GM10248 (cell line): ENCODE measurements at places on chromosomes 4 and X.
A peak's percentile ranks its signal among the peaks of the same experiment; 100 is the strongest.

DNA sequence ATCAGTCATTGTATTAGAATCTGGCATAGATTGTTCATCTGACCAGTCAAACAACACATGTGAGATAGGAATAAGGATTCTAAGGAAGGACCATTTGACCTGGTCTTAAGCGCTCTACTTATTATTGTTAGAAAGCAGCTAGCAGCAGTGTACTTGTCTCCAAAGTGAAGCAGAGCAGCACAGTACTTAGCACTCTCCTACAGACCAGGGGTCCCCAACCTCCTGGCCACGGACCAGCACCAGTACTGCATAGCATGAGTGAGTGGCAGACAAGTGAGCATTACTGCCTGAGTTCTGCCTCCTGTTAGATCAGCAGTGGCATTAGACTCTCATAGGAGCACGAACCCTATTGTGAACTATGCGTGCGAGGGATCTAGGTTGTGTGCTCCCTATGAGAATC lies 135.9 kb upstream of the SPRY1 start:
- no peak for DNase-seq

DNA sequence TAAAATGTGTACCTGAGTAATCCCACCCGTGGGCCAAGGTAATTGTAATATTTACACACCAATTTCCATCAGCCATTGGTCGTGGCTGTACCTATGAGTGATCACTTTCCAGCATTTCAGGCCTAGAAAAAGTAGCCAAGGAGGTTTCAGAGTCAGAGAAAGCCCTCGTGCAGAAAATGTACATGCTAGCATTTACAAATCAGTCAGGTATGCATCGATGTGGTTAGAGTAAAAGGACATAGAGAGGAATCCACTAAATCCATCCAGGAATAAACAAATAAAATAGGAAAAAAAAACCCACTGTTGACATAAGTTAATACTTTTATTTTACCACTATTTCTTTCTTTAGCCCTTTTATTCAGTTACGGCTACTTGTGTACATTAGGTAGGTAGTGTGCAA lies 256.8 kb downstream of the TRIML1 start:
- DNase-seq: no peak

GRCh38 chrX:124963717-124964116 lies 356.0 kb upstream of the TEX13C start:
- no peak for DNase-seq

- DNase-seq: peak; percentile 16
These were observed 256.3 kb downstream of the CENPC start for GRCh38 chr4:67288964-67289363.

GRCh38 chrX:102560423-102561068 lies 38.8 kb upstream of the ARMCX5 start:
- no peak for DNase-seq

GRCh38 chrX:1592470-1593142 lies 1.2 kb downstream of the AKAP17A start:
- DNase-seq: peak; percentile 72

GRCh38 chr4:123976285-123976684 lies 579.7 kb downstream of the SPRY1 start:
- DNase-seq: no peak

DNA sequence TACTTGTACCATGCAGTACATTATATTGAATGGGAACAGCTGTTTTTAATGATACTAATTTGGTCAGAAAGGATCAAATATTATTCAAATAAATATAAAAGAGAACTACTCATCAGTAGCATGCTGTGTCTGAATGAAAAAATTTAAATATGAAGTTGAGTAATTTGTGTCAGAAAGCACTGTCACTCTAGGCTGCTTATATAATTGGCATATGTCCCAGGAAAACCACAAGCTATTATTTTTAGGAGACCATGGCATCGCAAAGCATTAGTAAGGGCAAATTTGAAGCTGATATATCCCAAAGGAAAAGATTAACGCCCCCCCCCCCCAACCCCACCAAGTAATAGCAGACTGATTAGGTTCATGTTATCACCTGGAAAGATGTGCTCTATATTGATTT lies 388.5 kb upstream of the SPANXN4 start:
- DNase-seq: no peak

DNA sequence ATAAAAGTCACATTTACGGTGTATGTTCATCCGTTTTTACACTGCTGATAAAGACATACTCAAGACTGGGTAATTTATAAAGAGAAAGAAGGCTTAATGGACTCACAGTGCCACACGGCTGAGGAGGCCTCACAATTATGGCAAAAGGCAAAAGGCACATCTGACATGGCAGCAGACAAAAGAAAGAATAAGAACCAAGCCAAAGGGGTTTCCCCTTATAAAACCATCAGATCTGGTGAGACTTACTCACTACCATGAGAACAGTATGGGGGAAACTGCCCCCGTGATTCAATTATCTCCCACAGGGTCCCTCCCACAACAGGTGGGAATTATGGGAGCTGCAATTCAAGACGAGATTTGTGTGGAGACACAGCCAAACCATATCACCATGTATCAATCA lies 7.3 kb upstream of the GUCY1B1 start:
- DNase-seq: no peak

GRCh38 chr4:147103403-147103946 lies 157.8 kb upstream of the TTC29 start:
- DNase-seq: no peak

DNA sequence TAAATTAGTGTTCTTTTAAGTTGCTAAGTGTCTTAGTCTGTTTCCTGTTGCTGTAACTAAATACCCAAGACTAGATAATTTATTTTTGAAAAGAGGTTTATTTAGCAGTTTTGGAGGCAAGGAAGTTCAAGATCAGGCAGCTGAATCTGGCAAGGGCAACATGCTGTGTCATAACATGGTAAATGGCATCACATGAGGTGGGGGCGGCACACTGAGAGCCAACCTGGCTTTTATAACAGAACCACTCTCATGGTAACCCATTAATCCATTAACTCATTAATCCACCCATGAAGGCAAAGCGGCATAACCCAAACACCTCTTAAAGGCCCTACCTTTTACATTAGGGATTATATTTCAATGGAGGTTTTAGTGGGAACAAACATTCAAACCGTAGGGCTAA lies 182.2 kb upstream of the GATB start:
- no peak for DNase-seq

DNA sequence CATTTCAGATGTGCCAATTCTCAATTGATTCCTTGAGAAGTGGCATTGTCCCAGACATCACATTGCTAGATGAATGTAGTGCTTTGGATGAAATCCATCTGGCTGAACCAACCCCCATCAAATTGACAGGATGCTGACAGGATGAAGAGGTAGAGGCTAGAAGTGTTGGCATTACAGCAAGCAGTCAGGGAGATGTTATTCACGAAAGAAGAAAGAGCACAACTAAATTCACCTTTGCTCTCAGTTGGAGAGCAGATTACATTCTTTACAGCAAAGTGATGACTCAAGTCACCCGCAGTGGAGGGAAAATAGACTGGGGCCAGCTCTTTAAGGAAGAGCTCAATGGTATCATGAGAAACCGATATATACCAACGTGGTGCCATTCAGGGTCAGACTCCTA lies 259.6 kb downstream of the C4orf33 start:
- DNase-seq: no peak

DNA sequence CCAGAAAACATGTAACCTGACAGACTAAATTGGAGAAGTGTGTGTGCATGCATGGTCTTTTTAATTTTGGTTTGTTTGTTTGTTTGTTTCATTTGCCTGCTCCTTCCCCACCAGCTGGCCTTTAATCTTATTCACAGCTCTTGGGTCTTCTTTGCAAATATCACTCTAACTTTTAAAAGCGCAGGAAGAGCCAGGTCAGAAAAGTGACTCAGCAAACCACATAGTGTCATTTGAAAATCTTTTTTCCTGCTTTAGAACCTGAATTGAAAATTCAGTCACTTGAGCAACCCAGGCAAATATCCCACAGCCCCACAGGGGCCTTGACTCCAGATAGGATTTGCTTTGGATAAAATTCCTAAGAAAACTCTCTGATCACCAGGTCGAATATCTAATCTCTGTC lies 4.6 kb downstream of the TMEM255A start:
- no peak for DNase-seq

GRCh38 chrX:1425381-1425780 lies 27.3 kb downstream of the ASMTL start:
- DNase-seq: no peak

DNA sequence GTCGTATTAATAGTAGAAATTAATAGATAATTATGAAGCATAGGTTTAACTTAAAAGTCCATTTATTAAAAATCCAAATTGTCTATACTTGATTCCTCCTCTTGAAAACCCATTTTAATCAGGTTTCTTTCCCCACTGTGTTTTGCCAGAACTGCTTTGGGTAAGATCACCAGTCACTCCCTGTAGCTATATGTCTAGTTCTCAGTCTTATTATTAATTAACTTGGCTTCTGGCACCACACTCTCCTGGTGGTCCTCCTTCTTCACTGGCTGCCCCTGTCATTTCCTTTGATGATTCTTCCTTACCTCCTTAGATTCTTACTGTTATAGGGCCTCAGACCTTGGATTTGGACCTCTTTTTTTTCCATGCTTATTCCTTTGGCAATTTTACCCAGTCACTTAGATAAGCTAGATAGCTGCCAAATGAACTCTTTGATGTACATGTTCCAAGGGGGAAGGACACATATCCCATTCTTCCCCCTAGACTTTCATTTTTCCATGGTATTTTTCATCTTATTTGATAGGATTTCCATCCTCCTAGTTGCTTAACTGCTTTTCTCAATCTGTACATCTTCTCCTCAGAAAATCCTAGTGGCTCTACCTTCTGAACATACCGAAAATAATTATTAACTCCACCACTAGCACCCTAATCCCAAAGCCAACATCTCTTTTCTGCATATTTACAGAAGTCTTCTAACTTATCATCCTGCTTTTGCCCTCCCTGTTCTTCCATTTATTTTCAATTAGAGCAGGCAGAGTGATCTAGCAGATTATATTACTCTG lies 24.5 kb downstream of the GIMD1 start:
- DNase-seq: no peak

GRCh38 chrX:152861116-152861515 lies 30.3 kb downstream of the NSDHL start:
- no peak for DNase-seq

DNA sequence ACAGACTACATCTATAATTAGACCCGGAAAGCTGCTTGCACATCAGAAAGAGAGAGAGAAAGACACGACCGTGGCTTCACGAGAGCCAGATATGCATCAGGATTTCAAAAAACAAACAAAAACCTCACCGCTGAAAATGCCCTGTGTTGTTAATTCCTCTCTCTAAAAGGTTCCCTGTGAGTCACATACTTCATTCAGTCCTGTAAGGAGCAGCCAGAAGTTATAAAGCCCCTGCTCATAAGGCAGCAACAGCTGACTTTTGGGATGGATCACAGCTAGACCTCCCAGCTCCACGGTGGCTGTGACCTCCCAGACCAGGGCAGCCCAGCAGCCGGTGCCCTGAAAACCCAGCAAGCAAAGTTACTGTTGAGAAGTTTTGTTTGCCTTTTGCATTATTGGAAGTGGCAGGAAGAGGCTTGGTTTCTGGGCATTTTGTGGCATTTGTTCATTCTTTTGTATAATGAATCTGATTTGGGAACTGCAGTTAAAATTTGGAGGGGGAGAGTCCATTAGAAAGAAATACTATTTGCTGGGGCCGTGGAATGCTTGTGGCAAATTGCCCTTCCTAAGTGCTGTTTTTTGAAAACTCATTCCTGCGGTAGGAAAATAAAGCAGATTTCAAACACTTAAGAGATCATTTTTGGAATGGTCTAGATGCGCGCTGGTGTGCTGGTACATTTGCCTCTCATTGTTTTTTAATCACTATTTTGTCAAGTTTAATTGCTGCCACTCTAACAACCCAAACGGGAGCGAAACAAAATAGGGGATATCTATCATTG lies 520.4 kb downstream of the BCOR start:
- DNase-seq: no peak

DNA sequence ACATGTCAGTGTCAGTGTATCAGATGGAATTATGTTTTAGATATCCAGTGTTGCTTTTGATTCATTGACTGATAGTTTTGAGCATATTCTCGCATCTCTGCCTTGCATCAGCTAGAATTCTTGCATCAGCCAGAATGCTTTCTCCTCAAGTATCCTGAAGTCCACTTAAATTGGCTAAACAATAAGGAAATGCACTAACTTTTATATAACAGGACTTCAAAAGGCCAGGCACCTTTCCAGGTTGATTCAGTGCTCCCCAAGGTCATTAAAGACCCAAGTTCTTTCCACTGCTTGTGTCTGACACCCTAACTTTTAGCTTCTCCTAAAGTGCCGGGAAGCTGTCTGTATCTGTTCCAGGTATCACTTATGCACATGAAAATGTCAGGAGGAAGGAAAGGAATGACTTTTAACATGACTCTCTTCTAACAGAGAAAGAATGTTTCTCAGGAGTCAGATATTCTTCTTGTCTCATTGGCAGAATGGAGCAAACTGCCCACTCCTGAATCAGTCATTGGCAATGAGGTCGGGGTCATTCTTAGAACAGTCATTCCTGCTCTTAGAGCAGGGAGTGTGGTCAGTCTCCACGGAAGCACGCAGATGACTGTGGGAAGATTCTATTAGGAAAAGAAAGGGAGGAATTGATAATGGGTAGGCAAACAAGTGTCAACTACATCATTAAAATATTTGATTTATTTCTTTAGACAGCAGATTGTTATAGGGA lies 92.9 kb upstream of the TLL1 start:
- DNase-seq: no peak

DNA sequence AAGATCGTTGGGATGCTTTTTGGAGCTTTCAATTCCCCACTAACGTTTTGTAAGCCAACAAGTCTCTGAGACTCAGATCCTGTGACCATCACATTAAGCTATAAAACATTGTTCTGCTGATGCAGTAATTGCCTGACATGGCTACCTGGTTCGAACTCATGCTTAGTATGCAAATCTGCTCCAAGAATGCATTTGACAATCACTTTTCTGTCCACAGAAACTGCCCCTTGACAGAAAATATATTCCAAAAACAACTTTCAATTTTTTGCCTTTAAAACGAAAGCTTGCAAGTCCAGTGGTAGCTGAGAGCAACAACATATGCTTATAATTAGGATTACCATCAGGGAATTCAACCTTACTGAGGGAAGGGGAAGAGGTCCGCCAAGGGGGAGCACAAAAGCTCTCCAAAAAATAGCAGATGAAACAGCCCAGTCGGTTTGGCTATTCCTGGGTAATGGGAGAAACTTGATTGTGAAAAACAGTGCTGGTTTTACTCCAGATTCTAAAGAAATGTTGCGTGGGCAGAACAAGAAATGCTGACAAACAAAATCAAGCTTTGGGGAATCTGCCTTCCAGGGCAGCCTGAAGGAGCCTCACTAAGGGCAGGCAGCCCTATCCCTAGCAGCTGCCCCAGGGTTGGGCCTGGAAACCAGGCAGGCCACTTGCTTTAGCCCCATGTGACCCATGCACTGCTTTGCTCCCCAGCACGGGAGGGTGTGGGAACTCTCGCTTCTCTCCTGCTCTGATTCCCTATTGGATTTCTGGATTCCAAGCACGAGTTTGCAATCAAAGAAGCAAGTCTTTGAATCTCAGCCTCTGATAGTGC lies 160.7 kb upstream of the LDB2 start:
- no peak for DNase-seq
